ENCODE measurements at places on chromosomes 11 and 22.

- no peak for DNase-seq
These were observed 470 bp downstream of the NUMA1 start for GRCh38 chr11:72079819-72080325.

DNA sequence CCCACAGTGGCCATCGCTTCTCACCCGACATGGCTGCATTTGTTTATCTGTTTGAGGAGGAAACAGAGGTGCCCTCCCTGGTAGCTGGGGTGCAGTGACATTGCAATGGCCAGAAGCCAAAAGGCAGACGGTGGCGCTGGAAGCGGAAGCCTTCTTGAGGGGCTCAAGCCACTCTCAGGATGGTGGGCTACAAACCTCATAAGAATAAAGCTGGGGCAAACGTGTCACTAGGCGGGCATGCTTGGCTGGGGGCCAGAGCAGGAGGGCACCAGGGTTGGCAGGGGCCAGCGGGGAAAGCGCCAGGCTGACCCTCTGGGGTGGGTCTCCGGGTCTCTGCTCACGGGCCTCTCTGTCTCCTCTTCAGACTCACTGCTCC lies 12.6 kb downstream of the TNNT3 start:
- DNase-seq, result no peak

DNA sequence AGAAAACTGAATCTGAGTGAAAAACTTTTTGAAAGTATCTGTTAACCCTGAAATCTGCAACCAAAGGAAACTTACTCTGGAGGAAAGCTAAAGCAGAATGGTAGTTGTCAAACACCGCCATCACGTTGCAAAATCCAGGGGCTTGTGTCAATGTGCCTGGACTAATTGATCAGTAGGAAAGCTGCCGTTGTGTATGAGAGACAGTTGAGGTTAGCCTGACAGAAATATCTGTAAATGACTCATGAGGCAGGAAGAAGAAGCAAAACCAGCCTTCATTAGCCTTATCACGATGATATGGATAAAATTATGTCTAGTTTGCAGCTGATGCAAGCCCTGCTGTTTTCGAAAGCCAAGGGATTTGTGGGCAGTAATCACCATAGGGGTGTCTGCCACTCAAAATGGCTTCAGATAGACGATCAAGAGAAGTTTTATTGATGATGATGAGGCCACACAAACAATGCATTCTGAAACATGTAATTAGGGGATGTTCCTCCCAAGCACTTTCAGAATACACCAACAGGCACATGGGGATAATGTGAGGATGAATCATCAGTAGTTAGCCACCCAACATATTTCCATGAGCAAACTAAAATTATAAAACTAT lies 8.9 kb downstream of the SCGB1A1 start:
- DNase-seq, result no peak

DNA sequence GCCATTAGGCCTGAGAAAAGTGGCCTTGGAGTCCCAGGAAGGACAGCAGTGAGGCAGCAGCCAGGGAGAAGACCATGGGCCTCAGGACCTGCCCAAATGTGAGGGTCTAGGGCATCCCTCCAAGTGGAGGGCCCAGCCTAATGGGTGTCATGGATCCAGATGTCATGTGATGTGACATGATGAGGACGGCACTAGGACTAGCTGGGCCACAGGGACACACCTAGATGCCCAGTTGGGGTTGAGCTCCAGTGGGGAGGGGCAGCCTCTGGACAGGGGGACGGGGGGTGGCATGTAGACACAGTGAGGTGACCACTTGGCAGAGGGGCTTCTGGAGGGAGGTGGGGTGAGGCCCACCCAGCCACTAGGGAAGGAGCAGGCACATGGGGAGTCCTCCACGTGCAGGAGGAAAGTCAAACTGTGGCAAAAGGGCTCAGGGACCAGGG lies 5.4 kb downstream of the SCARF2 start:
- DNase-seq, result no peak

- no peak for DNase-seq
These were observed 39.5 kb upstream of the EMID1 start for GRCh38 chr22:29166180-29166579.

DNA sequence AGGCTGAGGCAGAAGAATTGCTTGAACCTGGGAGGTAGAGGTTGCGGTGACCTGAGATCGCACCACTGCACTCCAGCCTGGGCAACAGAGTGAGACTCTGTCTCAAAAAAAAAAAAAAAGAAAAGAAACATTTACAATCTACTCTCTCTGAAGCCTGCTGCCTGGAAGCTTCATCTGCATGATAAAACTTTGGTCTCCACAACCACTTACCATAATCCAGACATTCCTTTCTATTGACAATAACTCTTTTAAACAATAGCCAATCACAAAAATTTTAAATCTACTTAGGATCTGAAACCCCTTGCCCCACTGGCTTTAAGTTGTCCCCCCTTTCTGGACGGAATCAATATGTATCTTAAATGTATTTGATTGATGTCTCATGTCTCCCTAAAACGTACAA lies 25.0 kb upstream of the HTR3A start:
- no peak for DNase-seq

DNA sequence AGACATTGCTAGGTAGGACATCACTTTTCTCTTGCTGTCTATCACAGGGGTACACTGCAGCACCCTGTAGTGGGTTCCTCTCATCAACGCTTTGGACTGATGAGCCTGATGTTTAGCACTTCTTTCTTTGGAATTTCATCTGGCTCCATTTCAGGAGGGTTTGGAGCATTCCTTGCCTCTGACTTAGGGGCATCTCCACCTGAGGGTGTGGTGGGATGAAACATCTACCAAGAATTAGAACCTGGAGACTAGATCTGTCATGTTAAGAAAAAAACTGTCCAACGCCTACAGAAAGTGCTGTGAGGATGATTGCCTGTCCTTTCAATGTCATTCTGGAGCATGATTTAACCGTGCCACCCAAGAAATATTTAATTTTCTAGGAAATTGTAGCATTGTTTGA lies 648.4 kb downstream of the ETS1 start:
- DNase-seq, result no peak

GRCh38 chr11:83970061-83970671 lies 684.0 kb upstream of the CCDC90B start:
- no peak for DNase-seq

- no peak for DNase-seq
These were observed 253.6 kb upstream of the ANO3 start for GRCh38 chr11:26078231-26078821.

Measured in amniotic stem cell (primary cell).